Iris pigment epithelial cell (primary cell): ENCODE measurements at places on chromosomes 2 and 18.

GRCh38 chr2:226184940-226185615 lies 614.5 kb downstream of the IRS1 start:
- peak; percentile 40 for DNase-seq

DNA sequence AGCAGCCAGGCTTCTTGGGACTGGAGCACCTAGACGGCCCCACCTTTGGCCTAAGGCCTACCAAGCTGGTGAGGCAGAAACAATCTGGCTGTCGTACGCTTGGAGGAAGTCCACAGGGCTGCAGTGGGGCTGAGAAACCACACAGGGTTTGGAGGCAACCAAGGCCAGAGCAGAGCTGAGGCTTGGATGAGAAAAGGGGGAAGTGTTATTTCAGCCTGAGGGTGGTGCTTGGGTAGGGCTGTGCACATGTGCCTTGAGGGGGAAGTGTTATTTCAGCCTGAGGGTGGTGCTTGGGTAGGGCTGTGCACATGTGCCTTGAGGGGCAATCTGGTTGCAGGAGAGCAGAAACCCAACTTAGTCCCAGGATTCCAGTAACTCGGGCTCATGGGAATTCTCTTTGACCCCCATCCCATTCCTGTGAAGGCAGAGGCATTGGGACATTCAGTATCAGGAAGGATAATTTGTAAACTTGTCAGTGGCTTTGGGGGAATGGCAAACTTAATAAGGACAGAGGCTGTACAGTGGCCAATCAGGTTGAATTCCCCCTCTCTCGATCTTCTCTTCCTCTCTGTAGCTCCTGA lies 971 bp upstream of the FBXO41 start:
- DNase-seq, result no peak

DNA sequence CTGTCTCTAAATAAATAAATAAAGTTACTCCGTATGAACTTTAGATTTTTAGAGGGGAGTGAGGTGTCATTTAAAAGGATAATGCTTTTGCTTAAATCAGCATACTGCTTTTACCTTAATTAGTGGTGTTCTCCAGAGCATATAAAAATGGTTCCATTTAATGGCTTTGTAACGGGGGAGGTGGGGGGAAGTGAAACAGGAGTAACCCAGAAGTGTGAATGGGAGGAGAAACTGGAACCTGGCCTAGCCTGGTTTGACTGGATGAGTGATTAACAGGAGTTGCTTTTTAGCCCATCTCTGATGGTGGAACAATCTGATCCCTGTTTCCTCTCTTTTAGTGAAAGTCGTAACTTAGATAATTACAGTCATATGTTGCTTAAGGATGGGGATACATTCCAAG lies 1.6 kb downstream of the CNDP2 start:
- DNase-seq, result no peak

DNA sequence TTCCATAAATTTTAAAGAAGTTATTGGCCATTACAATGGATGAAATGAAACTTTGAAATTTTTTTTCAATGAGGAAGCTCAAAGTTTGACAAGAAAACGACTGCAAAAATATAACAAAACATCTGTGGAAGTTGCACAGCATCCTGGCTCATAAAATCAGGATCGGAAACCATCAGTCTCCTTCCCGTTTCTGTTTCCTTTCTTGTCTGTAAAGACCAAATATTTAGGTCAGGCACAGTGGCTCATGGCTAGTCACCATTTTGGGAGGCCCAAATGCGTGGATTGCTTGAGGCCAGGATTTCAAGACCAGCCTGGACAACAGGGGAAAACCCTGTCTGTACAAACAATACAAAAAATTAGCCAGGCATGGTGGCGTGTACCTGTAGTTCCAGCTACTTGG lies 27.6 kb upstream of the SSB start:
- DNase-seq, result no peak

GRCh38 chr18:41871229-41872000 lies 83.6 kb upstream of the PIK3C3 start:
- peak; percentile 18 for DNase-seq

DNA sequence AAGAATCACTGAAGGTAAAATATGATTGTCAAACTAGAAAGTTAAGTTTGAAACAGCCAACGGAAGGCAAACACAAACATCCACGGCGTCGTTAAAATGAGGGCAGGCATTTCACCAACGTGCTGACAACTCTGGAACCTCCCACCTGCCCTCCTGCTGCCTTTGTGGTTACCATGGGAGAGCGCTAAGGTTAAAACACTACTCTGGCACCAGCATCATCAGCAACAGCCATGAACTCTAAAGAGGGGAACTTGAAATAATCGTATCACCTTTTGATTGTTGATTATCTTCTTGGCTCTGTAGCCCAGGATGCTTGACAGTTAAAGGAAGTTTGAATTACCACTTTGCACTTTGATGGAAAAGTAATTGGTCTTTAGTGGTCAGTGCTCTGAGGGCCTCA lies 34.7 kb downstream of the CYB5A start:
- DNase-seq, result no peak

- DNase-seq, result no peak
Measured at GRCh38 chr2:157557770-157558169, 70.9 kb downstream of the ACVR1C start.

GRCh38 chr18:24605444-24605843 lies 145.0 kb downstream of the HRH4 start:
- DNase-seq, result no peak

GRCh38 chr18:25517881-25518715 lies 166.1 kb upstream of the ZNF521 start:
- DNase-seq, result no peak

GRCh38 chr2:99836690-99837605 lies 305.4 kb downstream of the AFF3 start:
- no peak for DNase-seq

DNA sequence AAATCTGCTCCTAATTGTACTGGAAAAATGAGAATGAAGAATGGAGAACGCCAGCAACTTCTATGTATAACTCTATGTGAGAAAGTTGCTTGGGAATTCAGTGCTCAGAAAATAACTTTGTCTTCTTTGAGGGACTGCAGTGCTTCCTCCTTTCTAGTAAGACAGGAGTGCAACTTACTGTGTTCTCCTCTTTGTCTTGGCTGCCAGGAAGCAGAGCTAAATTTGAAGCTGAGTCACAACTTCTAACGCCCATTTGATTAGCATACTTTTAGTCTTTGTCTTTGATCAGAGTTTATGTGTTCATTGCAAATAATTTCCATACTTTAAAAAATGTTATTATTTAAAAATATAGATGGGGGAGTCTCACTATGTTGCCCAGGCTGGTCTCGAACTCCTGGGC lies 6.6 kb downstream of the ARHGAP25 start:
- peak; percentile 23 for DNase-seq

GRCh38 chr2:96120991-96121390 lies 4.6 kb upstream of the ADRA2B start:
- DNase-seq, result no peak

GRCh38 chr18:59656373-59656887 lies 40.8 kb downstream of the CCBE1 start:
- no peak for DNase-seq

GRCh38 chr2:176479961-176480360 lies 210.7 kb downstream of the MTX2 start:
- no peak for DNase-seq

- no peak for DNase-seq
Measured at GRCh38 chr2:238066218-238066617, 5.4 kb downstream of the SCLY start.

DNA sequence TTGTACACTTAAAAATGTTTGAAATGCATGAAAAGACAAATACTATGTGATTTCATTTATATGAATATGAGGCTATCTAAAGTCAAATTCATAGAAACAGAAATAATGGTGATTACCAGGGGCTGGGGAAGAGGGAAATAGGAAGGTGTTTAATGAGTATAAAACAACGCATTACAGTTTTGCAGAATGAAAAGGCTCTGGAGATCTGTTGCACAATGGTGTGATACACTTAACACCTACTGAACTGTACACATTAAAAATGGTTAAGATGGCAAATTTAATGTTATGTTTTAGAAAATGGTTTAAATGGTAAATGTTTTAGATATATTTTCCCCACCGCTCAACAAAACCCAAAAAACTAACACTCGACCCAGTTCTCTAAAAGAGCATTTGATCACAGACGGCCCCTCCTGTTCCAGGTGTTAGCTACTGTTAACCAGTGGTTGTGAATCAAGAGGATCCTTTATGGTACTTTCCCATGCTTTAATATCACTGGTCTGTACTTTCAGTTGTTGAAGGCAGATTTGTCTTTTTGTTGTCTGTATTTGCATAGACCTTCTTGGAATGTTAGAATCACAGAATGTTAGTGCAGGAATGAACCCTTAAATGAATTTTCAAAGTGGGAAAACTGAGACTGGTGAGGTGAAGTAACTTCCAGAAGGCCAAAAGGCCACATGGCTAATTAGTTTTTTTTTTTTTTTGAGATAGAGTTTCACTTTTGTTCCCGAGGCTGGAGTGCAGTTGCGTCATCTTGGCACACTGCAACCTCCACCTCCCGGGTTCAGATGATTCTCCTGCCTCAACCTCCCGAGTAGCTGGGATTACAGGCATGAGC lies 10.2 kb downstream of the RAB10 start:
- DNase-seq, result peak; percentile 62

GRCh38 chr2:175293776-175294175 lies 112.3 kb upstream of the ATP5MC3 start:
- DNase-seq, result peak; percentile 4

- DNase-seq, result no peak
Measured at GRCh38 chr2:105804266-105804665, 59.6 kb downstream of the NCK2 start.

DNA sequence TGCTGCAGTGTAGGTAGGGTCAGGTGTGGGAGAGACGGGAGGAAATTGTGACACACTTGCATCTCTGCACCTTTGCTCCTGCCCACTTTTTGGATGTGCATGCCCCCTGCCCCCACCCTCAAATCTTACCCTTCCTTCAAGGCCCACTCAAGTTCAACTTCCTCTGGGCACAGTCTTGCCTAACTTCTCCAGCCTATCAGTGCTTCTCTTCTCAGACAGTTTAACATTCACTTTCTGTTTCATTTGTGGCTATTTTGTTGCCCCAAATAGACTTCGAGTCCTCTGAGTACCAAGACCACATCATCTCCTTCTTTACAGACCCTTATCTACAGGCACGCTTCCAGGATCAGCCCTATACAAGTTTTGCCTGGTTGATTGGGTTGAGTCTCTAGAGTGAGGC lies 2.7 kb downstream of the ST8SIA5 start:
- DNase-seq, result no peak

DNA sequence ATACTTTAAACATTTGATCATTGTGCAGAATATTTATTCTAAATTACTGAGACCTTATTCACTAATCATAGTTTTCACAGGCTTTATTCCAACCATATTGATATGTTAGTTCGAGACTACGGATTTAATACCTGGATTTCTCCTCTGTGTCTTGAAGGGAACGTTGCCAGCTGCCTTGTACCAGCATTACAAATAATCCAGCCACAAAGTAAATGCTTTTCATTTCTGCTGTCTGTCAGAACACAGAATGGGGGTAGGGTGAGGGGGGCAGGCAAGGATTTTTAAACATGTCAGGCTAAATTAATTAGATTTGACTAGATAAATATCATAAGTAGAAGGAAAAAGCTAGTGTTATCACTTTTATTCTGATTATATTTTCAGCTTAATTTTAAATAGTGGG lies 3.1 kb downstream of the GCG start:
- no peak for DNase-seq

DNA sequence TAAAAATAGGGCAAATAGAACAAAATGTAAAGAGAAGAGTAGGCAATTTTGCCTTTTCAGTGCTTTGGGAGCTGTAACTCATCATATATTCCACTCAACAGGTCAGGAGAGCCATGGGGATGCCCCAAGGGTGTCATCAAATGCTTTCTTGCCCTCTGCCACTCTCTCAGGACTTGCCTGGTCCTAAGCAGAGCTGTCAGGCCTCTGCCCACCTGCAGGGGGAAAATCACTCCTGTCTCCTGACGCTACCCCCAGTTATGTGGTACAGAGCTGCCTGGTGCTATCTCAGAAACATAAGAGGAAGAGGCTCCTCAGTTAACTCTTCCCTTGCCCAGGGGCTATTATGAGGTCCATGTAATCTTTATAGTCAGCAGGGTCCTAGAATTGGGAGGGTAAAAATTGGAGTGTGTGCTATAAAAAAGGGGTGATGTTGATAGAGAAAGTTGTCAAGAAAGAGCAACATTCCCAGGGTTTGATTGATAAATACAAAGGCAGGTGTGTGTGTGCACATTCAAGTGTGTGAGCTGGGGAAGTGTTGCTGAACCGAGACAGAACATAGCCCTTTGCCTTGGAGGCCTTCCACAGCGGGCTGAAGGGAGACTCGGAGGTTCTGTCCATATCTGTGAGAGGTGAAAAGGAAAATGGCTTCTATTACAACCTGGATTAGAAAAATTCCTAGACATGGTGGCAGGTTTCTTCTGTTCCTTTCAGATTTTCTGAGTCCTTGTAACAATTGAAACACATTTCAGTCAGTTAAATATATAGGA lies 25.4 kb downstream of the PTPRM start:
- no peak for DNase-seq

- DNase-seq, result no peak
Measured at GRCh38 chr18:71784777-71785176, 759.4 kb downstream of the CBLN2 start.

DNA sequence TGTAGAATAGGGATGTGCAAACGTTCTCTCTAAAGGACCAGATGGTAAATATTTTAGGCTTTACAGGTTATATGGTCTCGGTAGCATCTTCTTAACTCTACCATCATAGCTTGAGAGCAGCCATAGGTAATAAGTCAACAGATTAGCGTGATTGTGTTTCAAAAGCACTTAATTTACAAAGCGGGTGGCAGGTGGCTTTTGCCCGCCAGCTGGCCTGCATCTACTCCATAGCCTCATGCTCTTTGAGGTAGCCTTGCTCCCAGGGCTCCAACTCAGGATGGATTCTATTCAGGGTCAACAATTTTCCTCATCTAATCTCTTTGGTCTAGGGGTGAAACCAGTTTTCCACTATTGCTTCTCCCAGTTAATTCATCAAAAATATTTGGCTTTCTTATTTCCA lies 5.0 kb upstream of the ATP9B start:
- DNase-seq, result no peak

GRCh38 chr2:78023356-78023755 lies 501.2 kb upstream of the LRRTM4 start:
- DNase-seq, result no peak

GRCh38 chr2:160408173-160408958 lies 85.2 kb downstream of the RBMS1 start:
- DNase-seq, result no peak

GRCh38 chr2:134866498-134867099 lies 28.2 kb downstream of the ACMSD start:
- peak; percentile 71 for DNase-seq
